ENCODE measurements at places on chromosomes 2 and 18.

- no peaks in the 10 kb centered on the region for H3K4me1 ChIP-seq
- no peak overlapping the region for H3K4me3 ChIP-seq
- no peaks in the 10 kb centered on the region for H3K36me3 ChIP-seq
- DNase-seq, result no peak
- no peaks in the 10 kb centered on the region for H3K27me3 ChIP-seq
Measured at GRCh38 chr2:204278454-204278853, 266.8 kb upstream of the PARD3B start.

- H3K4me1 ChIP-seq, result peaks cover 37% of the 10 kb centered on the region
- peak overlapping the region; percentile 71 for H3K27ac ChIP-seq
- H3K27me3 ChIP-seq, result no peaks in the 10 kb centered on the region
- no peaks in the 10 kb centered on the region for H3K36me3 ChIP-seq
- DNase-seq, result no peak
Measured at GRCh38 chr2:224038049-224038829, 847 bp downstream of the SERPINE2 start.

GRCh38 chr2:198102856-198103255, 298.5 kb downstream of the PLCL1 start:
- H3K36me3 ChIP-seq, result peaks cover 11% of the 10 kb centered on the region
- DNase-seq, result no peak
- no peak overlapping the region for H3K27ac ChIP-seq
- no peak overlapping the region for H3K4me3 ChIP-seq

DNA sequence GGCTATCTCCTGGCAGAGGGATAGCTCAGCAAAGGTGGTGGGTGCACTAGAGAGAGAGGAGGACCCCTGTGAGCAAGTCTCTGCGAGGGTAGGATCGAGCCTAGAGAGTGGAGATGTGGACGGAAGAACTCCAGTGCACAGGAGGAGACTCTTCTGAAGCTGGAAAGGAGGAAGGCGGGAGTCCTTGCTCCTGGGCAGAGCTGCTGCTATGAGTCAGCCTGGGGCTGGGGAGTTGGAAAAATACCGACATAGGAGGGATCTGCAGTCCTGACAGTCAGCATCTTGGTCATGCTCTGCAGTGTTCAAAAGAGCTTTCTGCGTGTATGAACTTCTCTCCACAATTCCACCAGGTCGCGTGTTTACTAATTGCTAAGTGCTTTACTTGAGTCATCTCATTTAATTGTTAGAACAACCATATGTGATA, 233.8 kb downstream of the LDLRAD4 start:
- no peaks in the 10 kb centered on the region for H3K27me3 ChIP-seq
- no peak for DNase-seq
- H3K4me1 ChIP-seq, result peaks cover 39% of the 10 kb centered on the region
- H3K36me3 ChIP-seq, result no peaks in the 10 kb centered on the region

DNA sequence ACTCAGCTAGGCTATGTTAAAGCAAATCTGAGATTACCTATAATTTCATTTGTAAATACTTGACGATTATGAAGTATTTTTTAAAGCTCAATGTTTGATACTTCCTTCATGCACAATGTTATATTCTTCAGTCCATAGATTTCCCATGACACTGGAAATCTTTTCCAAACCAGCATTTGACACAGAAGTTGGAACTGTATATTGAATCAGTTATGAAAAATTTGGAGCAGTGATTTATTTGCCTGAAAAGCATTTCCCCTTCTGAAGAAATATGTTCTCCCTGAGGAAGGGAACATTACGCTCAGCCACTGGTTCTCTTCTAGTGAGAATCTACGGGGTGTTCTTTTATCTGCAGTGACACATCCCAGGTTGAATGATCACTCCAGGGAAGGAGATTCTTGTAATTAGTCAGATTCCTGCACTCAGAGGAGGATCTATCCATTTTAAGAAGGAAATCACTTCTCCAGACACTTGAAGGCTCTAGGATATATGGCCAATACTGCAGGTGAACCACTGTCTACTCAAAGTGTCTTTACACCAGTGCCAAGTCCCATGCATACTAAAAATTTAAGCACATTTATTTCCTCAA, 64.7 kb downstream of the HNRNPLL start:
- peaks cover 7% of the 10 kb centered on the region for H3K4me1 ChIP-seq
- no peak for DNase-seq
- H3K4me3 ChIP-seq, result no peak overlapping the region
- no peaks in the 10 kb centered on the region for H3K36me3 ChIP-seq
- H3K27me3 ChIP-seq, result no peaks in the 10 kb centered on the region

DNA sequence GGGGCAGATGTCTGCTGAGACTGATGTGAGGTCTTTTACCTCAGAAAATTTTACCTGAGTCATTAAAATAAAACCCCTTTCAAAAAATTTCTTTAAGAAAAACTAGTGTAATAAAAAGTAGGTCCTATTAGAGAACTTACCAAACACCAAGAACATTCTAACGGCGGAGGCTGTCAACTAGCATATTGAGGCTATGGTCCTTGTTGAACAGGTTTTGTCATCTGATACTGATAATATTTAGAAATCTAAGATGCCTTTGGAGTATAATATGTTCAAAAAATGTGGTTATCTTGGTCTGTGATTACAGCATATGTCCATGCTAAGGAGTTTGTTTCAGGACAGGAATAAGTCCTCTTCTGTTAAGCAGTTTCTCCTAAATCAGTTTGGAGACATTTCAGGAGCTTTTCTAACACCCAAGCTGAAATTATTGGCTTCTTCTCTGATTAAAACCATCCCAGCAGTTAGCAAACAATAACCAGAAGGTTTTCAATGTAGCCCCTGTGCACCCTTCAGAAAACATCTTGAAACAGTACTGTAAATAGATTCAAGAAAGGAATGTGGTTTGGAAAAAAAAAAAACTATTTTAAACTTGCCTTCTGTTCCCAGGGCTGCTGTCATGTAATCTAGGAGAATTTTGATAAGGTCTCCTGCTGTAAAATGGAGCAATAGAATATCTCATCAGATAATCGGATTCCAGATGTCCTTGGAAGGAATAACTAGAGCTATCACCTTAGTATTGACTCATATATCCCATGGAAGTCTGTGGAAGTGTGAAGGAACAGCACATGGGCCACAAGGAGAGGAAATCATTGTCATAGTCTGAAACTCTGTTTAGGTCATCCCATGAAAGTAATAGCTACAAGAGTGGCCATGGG, 58.7 kb upstream of the B3GNT2 start:
- no peak for DNase-seq
- no peak overlapping the region for H3K4me3 ChIP-seq
- no peaks in the 10 kb centered on the region for H3K36me3 ChIP-seq
- no peak overlapping the region for H3K27ac ChIP-seq

GRCh38 chr2:232365621-232366321, 12.8 kb upstream of the ALPP start:
- no peak overlapping the region for H3K27ac ChIP-seq
- DNase-seq, result no peak
- no peaks in the 10 kb centered on the region for H3K27me3 ChIP-seq
- no peak overlapping the region for H3K4me3 ChIP-seq

All from esophagus muscularis mucosa (tissue), 4 donors.